ENCODE measurements at places on chromosomes 1 and 21. TPM values are rescaled to one million over a fixed set of nuclear protein-coding genes. Genes with fewer than 3 reads are reported as not detected.

Gene F3
- total RNA-seq: 9.7 TPM

Gene SPATA17
- 4.7 TPM for total RNA-seq

Gene LCE1E
- not detected for total RNA-seq

Gene SIM2
- 0.63 TPM for total RNA-seq

Gene KRTAP13-2
- not detected for total RNA-seq

Gene FAM72B
- total RNA-seq: 3.0 TPM

Gene MEX3A
- total RNA-seq: 7.2 TPM

All from urinary bladder (tissue), 4 donors.